GM23338 (cell line): ENCODE measurements at places on chromosomes 1 and 21. TPM values are rescaled to one million over a fixed set of nuclear protein-coding genes. Genes with fewer than 3 reads are reported as not detected.

DNA sequence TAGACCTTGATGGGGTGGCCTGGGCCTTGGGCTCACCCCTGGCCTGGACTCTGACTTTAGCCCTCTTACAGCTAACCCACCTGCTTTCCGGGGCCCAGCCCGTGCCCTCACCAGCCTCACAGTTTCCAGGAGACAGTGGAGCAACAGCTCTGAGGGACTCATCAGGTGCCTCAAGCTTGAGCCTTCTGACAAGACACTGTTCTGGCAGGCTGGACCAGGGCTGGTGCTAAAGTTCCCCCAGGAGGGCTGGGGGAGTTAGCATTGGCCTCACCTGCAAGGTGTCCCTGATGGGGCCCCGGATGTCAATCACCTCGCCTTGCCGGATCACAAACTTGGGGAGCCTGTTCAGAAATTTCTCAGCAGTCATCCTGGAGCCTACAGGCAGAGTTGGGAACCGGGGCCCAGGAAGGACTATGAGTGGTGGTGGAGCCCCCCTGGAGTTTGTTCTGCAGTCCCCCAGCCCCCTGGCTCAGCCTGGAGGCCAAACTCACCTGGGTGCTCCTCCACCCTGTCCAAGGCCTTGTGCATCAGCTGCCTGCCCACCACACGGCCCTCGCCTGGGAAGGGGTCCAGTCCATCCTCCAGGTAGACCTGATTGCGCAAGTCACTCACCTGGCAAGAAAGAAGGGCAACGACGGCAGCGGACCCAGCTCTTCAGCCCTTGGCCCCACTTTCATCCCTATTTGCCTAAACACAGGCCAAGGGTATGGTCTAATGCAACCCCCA, 4.1 kb downstream of the SH3BGRL3 start:
- H3K4me3 ChIP-seq: no peak overlapping the region
- peak overlapping the region; percentile 19; the same call in 1 of the 2 replicates for H3K27ac ChIP-seq
- H3K4me1 ChIP-seq: peaks cover 20% of the 10 kb centered on the region
- DNase-seq: no peak

The IVL gene
- polyA plus RNA-seq: not detected in 2 replicates

The FCRL4 gene
- not detected in 2 replicates for polyA plus RNA-seq

DNA sequence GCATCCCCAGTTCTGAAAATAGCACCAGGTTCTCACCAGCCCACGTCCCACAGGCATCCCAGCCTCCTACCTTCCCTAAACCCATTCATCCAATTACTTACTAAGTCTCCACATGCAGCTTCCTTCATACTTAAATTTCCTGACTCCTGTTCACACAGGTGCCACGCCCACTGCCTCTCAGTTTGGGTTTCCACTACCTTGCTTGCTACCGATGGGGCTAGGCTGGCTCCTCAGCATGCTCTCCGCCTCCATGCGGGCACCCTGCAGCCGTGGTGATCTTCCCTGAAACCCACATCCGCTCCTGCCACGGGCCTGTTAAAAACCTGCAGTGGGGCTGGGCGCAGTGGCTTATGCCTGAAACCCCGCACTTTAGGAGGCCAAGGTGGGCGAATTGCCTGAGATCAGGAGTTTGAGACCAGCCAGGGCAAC, 70.4 kb upstream of the ANGPTL1 start:
- DNase-seq: no peak
- H3K4me1 ChIP-seq: peaks cover 6% of the 10 kb centered on the region
- no peaks in the 10 kb centered on the region for H3K36me3 ChIP-seq
- H3K4me3 ChIP-seq: no peak overlapping the region
- no peaks in the 10 kb centered on the region for H3K27me3 ChIP-seq

DNA sequence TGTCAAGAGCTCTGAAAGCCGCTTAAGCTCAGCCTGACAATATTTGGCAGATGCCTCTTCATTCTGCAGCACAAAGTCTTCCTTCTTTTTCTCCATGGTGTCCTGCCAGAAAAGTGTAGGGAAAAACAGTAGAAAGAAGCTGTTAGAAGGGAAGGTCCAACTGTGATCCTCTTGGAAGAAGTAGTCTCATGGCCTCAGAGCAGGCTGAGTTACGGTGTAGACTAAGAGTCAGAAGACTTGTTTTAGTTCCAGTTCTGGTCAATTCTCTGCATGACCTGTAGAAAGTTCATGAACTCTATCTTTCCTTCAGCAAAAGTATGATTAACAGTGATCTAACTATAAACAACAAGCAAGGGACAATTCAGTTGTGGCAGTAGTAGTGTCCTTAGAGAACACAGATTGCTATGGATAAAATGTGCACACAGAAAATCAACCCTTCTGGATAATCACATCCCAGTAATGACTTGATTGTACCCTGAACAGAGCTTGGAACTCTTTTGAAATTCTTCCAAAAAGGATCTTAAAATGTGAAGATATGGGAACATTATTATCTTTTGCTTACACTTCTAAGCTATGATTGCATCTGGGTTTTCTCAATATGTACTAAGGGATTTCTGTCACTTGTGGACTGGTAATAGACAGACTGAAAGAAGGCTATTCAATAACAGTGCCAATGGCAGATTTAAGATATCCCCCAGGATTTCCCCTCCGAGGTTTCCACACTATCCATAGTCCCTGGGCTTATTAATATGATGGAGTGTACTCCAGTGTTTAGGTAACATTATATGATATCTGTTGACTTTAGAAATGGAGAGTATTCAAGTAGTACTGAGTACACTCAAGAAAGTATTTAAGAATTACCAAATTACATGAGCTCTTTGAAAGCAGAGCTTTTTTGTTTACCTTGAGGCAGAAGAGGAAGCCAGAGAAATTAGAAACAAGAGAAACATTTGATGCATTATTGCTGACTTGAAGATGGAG, 22.1 kb upstream of the GBP2 start:
- H3K27me3 ChIP-seq: no peaks in the 10 kb centered on the region
- no peak for DNase-seq
- H3K27ac ChIP-seq: no peak overlapping the region
- H3K4me3 ChIP-seq: no peak overlapping the region
- H3K36me3 ChIP-seq: no peaks in the 10 kb centered on the region

The VAV3 gene
- 3.0 and 3.4 TPM in 2 replicates for polyA plus RNA-seq
